Natural killer cell treated with Interleukin-12 subunit alpha and Interleukin-12 subunit beta and Interleukin-15 and Interleukin-18, amount 100 ng/mL, for 72 hours (primary cell): ENCODE measurements at places on chromosomes 7 and 10. TPM values are rescaled to one million over a fixed set of nuclear protein-coding genes. Genes with fewer than 3 reads are reported as not detected.

The PNLIPRP2 gene
- not detected for total RNA-seq

- no peak for DNase-seq
- H3K27me3 ChIP-seq = peaks cover 29% of the 10 kb centered on the region
- no peak overlapping the region for H3K27ac ChIP-seq
- peaks cover 6% of the 10 kb centered on the region for H3K4me1 ChIP-seq
- peaks cover 4% of the 10 kb centered on the region for H3K36me3 ChIP-seq
- no peak overlapping the region for H3K4me3 ChIP-seq
These were observed 24.1 kb upstream of the LIPF start for GRCh38 chr10:88640186-88640585.

DNA sequence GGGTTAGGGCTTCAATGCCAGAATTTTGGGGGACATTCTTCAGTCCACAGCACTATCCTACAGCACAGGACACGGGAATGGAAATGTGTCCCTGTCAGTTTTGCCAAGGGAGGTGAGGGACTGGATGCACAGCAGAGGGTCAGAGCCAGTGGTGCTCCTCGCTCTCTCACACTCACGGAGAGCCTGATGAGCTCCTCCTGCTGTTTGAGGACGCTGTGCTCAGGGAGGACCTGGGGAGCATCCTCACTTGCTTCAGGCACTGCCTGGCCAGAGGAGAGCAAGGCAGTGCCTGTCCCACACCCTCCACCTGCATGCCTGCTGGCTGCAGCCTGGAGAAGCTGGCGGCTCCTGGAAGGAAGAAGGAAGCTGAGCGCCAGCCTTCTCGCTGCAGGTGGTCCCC lies 58.6 kb downstream of the RAMP3 start:
- H3K36me3 ChIP-seq = no peaks in the 10 kb centered on the region
- H3K27me3 ChIP-seq = peaks cover 26% of the 10 kb centered on the region
- DNase-seq = no peak
- H3K27ac ChIP-seq = no peak overlapping the region
- H3K4me3 ChIP-seq = no peak overlapping the region

The HOXA10 gene
- 1.3 TPM for total RNA-seq

DNA sequence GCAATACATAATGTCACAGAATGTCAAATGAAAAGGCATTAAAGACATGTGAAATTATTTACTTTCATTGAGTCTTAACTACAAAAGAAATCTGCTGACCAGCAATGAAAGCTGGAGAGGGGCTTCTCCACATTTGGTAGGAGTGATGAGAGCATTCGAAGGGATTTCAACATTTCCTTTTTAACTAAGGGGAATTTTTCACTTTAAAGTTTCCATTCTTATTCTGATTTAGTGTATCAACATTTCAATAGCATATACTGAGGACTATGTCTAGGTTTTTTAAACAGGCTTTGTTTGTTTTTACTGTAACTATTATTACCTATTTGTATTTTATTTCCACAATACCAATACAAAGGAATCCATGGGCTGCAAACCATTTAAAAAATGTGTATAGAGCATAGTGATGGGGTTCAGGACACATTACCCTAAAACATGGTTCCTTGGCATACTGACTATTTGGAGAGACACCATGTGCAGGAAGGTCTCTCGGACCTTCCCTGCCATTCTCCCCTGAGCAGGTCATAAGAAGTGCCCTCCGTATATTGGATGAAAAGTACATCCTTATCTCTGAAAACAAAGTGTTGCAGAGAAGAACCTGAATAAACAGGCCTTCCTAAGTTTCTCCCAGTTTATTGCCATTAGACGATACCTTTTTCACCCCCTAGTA lies 278.7 kb downstream of the DOCK4 start:
- H3K27ac ChIP-seq = no peak overlapping the region
- no peak overlapping the region for H3K4me3 ChIP-seq
- H3K4me1 ChIP-seq = no peaks in the 10 kb centered on the region
- H3K36me3 ChIP-seq = no peaks in the 10 kb centered on the region
- H3K27me3 ChIP-seq = no peaks in the 10 kb centered on the region

The ADRB1 gene
- total RNA-seq = 1.3 TPM

GRCh38 chr7:22884911-22885788 lies 62.5 kb upstream of the TOMM7 start:
- H3K27ac ChIP-seq = peak overlapping the region; percentile 97
- no peaks in the 10 kb centered on the region for H3K27me3 ChIP-seq
- DNase-seq = no peak
- peak overlapping the region; percentile 73 for H3K4me3 ChIP-seq
- H3K36me3 ChIP-seq = peaks cover 10% of the 10 kb centered on the region

DNA sequence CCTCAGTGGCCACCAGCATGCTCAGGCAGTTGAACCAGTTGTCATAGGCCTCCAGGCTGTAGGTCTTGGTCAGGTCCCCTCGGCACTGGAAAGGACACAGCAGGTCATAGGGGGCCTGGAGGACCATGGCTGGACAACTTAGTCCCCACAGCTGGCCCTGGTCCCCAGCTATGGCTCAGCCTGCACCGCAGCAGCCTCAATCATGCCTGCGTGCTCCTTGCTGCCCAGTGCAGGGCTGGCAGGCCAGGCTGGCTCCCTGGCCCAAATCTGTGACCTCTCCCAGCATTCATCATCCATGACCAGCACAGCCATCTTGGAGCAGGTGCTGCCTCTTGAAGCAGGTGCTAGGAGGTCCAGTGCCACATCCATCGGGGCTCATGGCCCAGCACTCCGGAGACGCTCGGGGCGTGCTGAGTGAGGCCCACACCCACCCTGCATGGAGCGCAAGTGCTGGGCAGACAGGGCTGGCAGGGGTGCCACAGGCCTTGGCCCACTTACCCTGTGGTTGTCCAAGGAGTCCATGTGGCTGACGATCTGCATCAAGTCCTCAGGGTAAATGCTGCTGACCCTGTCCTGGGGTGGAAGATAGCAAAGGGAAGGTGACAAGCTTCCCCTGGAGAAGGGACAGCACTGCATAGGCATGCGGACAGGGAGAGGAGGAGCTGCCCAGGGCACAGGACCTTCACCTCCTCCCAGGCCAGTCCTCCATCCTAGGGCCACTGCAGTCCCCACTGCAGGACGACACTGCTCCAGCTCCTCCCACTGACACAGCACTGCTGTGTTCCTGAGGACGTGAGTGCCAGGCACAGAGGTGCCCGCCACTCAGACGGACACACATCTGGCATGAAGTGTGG lies 61.7 kb downstream of the CSGALNACT2 start:
- H3K27ac ChIP-seq = no peak overlapping the region
- H3K4me3 ChIP-seq = no peak overlapping the region
- H3K27me3 ChIP-seq = no peaks in the 10 kb centered on the region
- H3K4me1 ChIP-seq = peaks cover 7% of the 10 kb centered on the region
- H3K36me3 ChIP-seq = no peaks in the 10 kb centered on the region

GRCh38 chr7:113840954-113841353 lies 77.9 kb downstream of the PPP1R3A start:
- H3K27me3 ChIP-seq = no peaks in the 10 kb centered on the region
- H3K4me1 ChIP-seq = no peaks in the 10 kb centered on the region
- DNase-seq = no peak
- H3K27ac ChIP-seq = no peak overlapping the region
- no peaks in the 10 kb centered on the region for H3K36me3 ChIP-seq
- H3K4me3 ChIP-seq = no peak overlapping the region

The PILRB gene
- 94.8 TPM for total RNA-seq

GRCh38 chr7:87882151-87882937 lies 6.1 kb downstream of the DBF4 start:
- H3K4me1 ChIP-seq = peaks cover 14% of the 10 kb centered on the region
- H3K36me3 ChIP-seq = peaks cover 12% of the 10 kb centered on the region
- no peak for DNase-seq
- no peak overlapping the region for H3K27ac ChIP-seq

DNA sequence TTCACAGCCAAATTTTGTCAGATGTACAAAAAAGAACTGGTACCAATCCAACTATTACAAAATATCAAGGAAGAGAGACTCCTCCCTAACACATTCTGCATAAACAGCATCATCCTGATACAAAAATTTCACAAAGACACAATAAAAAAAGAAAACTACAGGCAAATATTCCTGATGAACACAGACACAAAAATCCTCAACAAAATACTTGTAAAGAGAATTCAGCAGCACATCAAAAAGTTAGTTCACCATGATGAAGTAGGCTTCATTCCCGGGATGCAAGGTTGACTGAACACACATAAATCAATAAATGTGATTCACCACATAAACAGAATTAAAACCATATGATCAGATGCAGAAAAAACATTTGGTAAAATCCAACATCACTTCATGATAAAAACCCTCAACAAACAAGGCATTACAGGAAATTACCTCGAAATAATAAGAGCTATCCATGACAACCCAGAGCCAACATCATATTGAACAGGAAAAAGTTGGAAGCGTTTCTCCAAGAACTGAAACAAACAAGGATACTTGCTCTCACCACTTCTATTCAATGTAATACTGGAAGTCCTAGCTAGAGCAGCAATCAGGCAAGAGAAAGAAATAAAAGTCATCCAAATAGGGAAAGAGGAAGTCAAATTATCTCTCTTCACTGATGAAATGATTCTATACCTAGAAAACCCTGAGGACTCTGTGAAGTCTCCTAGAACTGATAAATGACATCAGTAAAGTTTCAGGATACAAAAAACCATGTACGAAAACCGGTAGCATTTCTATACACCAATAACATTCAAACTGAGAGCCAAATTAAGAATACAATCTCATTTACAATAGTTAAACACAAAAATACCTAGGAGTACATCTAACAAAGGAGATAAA lies 223.1 kb downstream of the REEP3 start:
- H3K27me3 ChIP-seq = peaks cover 14% of the 10 kb centered on the region
- DNase-seq = no peak
- H3K36me3 ChIP-seq = no peaks in the 10 kb centered on the region

DNA sequence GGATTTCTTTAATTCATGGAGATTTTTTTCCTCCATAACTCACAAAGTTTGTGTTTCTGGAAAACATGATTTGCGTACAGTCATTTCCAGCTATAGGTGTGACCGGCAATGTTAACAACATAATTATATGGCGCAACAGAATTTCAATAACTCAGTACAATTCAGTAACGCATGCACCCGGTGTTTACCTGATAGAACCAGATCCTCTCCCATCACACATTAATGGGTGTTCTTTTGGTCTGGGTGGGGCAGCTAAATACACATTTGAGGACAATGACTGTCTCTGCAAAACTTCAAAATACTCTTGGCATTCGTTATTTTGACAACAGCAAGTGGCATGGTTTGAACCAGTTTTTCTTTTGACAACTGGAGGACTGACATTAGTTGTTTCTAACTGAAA lies 102.3 kb downstream of the KLF6 start:
- no peak overlapping the region for H3K4me3 ChIP-seq
- no peak for DNase-seq
- peaks cover 6% of the 10 kb centered on the region for H3K4me1 ChIP-seq

The INHBA gene
- total RNA-seq = 1.2 TPM

- peaks cover 2% of the 10 kb centered on the region for H3K27me3 ChIP-seq
- H3K4me3 ChIP-seq = no peak overlapping the region
- DNase-seq = no peak
- no peak overlapping the region for H3K27ac ChIP-seq
These were observed 163.3 kb downstream of the IPMK start for GRCh38 chr10:58104351-58104751.

DNA sequence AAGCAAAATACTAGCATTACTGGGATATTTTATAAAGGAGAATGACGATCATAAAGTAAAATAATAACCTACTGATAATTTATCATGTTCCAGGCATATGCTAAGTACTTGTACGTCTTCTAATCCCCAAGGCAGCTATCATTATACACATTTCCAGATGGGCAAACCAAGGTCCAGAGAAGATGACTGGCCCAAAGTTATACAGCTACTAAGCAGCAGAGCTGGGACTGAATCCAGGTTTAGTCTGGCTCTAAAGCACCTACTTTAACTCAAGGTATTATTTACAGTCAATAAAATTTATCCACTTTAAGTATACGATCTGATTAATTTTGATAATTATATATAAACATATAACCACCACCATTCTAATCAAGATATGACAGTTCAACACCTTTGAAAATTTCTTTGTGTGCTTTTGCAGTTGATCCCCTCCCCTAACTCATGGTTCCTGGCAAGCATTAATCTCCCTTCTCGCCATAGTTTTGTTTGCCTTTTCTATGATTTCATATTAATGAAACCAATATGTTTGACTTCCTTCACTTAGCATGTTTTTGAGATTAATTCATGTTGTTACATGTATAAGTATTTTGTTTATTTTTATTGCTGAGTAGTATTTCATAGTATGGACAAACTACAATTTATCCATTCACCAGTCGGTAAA lies 126.7 kb downstream of the CPEB3 start:
- H3K4me3 ChIP-seq = no peak overlapping the region
- peaks cover 7% of the 10 kb centered on the region for H3K36me3 ChIP-seq
- H3K27me3 ChIP-seq = no peaks in the 10 kb centered on the region
- no peak overlapping the region for H3K27ac ChIP-seq
- DNase-seq = no peak

- DNase-seq = no peak
- peaks cover 15% of the 10 kb centered on the region for H3K4me1 ChIP-seq
- peaks cover 15% of the 10 kb centered on the region for H3K36me3 ChIP-seq
- no peak overlapping the region for H3K27ac ChIP-seq
These were observed 2.6 kb upstream of the PPIA start for GRCh38 chr7:44793919-44794318.

- peaks cover 5% of the 10 kb centered on the region for H3K27me3 ChIP-seq
- H3K36me3 ChIP-seq = no peaks in the 10 kb centered on the region
- no peaks in the 10 kb centered on the region for H3K4me1 ChIP-seq
- H3K27ac ChIP-seq = no peak overlapping the region
- H3K4me3 ChIP-seq = no peak overlapping the region
These were observed 67.6 kb downstream of the TACC2 start for GRCh38 chr10:122056431-122057094.

The ADAM8 gene
- 202 TPM for total RNA-seq

DNA sequence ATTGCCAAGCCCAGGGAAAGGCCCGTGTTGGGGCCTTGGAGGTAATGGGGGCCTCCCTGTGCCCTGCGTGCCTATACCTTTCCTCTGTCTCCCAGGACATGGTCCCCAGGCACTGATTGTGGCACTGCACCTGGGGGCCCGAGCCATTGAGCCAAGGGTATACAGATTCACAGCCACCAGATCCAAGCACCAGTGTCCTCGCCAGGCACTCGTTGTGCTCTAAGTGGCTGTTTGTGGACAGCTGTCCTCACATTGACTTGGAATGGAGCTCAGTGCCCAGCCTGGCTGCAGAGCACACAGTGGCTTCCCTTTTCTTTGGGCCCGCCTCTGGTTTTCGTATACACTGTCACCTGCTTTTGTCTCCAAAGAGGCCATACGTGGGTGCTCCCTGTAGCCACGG lies 72.0 kb upstream of the BTBD16 start:
- no peaks in the 10 kb centered on the region for H3K4me1 ChIP-seq
- H3K4me3 ChIP-seq = no peak overlapping the region
- no peaks in the 10 kb centered on the region for H3K36me3 ChIP-seq
- H3K27me3 ChIP-seq = no peaks in the 10 kb centered on the region
- no peak overlapping the region for H3K27ac ChIP-seq

DNA sequence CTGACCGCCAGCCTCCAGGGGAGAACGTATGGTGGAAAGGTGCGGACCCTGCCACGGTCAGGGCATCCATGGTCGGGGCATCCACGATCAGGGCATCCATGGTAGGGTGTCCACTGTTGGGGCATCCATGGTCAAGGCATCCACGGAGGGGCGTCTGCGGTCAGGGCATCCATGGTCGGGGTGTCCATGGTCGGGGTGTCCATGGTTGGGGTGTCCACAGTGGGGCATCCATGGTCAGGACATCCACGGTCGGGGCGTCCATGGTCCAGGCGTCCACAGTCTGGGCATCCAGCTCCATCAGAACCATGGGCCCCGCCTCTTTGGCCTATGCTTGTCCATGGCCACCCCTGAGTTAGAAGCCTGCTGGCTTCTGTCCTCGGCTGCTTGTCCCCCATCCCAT lies 148.1 kb downstream of the ADARB2 start:
- DNase-seq = no peak
- no peak overlapping the region for H3K4me3 ChIP-seq
- no peaks in the 10 kb centered on the region for H3K4me1 ChIP-seq
- no peak overlapping the region for H3K27ac ChIP-seq
